ELF-1 (cell line): ENCODE measurements at places on chromosomes 12 and 14.
A peak's percentile ranks its signal among the peaks of the same experiment; 100 is the strongest.

DNA sequence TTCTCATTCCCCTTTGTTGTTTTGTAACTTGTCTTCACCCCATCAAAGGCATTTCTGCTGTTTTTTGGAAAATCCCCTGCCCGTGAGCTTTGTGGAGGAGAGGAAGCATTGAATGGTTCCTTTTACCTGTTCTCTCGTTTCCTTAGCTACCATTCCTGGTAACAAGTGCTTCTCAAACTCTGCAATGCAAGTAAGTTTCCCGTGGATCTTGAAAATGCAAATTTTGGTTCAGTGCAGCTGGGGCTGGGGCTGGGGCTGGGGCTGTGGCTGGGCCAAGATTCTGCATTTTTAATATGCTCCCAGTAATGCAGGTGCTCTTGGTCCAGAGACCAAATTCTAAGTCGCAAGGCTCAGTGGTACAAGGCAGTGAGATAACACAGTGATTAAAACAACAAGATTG is 151.6 kb downstream of the TTLL5 start:
- no peak for DNase-seq

GRCh38 chr14:93161411-93161940 is 23.2 kb downstream of the MOAP1 start:
- DNase-seq: no peak

GRCh38 chr14:61516964-61517653 is 178.2 kb upstream of the HIF1A start:
- no peak for DNase-seq

DNA sequence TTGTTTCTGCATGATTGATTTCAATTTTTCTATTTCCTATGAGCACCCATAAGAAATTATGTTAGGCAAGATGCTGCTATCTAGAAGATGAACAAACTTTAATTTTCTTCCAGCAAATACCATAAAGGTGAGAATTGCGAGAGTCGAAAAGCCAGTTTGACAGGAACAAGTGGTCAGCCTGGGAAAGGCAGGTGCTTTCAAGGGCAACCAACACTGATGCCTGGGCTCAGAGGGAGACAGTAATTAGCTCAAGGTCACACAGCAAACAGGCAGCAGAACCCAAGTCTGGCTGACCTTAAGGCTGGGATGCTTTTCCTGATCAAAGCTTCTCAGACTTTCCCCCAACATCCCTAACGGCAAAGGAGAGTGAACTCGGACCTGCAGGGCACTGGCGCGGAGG is 6.8 kb upstream of the OTUB2 start:
- no peak for DNase-seq

DNA sequence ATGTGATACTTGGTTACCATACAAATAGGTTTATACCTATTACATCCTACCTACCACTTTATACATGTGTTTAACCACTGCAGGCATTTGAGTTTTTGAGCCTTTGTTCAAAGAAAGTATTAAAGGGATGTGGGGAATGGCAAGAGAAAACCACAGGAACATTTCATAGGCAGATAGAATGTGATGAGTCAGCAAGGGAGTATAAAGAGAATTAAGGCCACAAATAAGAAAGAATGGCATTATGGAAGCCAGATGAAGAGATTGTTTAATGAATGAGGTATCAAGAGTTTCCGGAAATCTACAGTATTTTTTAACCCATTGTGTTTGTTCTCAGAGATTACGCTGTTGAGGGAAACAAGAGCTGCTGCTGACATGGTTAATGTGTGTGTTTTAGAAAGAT is 66.9 kb downstream of the METTL25 start:
- DNase-seq: no peak

GRCh38 chr12:70719672-70720420 is 82.6 kb upstream of the PTPRB start:
- peak; percentile 71 for DNase-seq

GRCh38 chr12:26374934-26375680 is 179.7 kb downstream of the SSPN start:
- DNase-seq: no peak
